RKO (cell line): ENCODE measurements at places on chromosomes 12 and 14.

DNA sequence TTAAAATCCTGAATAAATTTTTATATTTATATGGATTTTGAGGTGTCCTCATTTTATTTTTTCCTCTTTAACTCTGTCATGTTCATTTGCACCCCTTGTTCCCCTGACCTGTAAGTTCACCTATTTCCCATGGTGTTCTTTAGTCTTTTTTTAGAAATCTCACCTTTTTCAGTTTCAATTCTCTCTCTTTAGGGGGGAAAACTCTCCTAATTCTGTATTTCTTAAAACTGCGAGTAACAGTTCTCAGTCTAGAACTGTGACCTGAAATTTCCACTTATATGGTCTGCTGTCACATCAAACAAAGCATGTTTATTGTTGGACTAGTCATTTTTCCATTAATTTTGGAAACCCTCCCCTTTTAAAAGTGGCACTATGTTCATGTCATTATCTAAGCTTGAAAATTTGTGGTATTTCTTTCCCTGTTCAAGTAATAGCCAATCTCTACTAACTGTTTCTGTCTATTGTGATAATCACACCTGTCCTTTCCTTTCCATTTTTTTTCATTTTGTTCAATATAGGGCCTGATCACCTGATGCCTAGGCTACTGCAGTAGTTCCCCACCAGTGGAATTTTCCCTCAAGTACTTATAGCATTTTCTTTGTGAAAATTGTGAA, 14.0 kb upstream of the FBXO33 start:
- DNase-seq: no peak

DNA sequence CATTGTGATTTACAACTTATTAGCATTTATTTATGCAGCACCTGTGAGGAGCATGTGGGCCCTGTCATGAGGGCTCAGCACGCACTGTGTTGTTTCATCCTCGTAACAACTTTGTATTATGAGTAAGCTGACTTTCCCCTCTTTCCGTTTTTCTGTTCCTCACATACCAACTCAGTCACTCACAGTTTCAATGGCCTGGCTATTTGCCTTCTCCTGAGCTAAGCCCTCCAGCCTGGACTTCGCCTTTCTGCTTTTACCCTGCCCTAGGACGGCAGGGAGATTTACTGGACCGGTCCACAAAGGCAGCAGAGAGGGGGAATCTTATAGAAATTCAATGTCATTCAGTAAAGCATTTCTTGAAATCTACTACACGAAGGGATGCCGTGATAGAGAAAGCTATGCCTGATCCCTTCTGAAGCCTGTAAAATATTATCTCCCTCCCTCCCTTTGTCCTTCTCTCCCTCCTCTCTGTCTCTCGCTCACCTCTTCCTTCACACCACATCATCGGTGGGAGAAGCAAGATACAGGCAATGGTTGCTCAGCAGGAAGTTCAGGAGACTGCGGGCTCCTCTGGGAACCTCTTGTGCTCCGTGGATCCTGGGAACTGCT, 219.2 kb upstream of the TBX3 start:
- DNase-seq: no peak

DNA sequence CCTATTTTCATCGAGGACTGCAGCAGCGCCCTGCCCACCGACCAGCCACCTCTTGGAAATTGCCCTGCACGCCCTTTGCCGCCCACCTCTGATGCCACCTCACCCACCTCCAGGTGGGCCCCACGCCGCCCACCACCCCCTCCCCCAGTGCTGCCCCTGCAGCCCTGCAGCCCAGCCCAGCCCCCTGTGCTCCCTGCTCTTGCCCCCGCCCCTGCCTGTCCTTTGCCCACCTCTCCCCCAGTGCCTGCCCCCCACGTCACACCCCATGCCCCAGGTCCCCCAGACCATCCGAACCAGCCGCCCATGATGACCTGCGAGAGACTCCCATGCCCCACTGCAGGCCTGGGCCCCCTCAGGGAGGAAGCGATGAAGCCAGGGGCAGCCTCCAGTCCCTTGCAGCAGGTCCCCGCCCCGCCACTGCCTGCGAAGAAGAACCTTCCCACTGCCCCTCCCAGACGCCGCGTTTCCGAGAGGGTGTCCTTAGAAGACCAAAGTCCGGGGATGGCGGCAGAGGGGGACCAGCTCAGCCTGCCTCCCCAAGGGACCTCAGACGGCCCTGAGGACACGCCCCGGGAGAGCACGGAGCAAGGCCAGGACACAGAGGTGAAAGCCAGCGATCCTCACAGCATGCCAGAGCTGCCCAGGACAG, 96.5 kb downstream of the LGMN start:
- DNase-seq: no peak

DNA sequence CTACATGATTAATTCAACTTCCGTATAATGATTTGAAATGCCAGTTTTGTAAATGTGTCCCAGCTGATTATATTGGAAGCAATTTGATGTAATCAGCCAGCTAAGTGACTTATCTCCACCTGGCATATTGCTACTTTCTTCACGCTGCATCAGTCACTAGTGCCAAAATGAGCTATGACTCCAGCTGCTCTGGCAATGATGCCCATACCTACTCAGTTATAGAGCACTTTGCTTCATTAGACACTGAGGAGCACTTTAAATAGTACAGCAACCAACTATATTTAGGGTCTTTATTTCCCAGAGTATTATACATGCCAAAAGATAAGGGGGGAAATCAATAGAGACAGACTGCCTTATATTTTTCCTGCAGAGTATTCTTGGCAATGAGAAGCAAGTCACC, 67.9 kb upstream of the LIN7A start:
- no peak for DNase-seq

- DNase-seq: no peak
These were observed 1.4 kb downstream of the TNS2 start for GRCh38 chr12:53051058-53051880.

DNA sequence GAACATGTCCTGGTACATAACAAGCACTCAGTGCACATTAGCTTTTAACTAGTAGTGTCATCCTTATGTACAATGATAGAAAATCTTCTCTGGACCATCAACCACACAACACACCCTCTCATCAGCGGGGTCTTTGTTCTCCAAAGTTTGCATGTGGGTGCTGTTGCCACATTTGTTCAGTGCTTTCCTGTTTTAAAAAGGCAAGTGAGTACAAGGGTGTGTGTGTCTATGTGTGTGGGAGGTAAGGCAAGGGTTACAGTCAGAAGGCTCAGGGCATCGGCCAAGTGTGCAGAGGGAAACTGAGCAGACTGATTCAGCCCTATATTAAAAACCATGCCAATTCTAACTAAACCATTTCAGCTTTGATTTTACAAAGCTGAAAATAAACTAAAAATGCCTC, 17.9 kb downstream of the KRT76 start:
- no peak for DNase-seq

DNA sequence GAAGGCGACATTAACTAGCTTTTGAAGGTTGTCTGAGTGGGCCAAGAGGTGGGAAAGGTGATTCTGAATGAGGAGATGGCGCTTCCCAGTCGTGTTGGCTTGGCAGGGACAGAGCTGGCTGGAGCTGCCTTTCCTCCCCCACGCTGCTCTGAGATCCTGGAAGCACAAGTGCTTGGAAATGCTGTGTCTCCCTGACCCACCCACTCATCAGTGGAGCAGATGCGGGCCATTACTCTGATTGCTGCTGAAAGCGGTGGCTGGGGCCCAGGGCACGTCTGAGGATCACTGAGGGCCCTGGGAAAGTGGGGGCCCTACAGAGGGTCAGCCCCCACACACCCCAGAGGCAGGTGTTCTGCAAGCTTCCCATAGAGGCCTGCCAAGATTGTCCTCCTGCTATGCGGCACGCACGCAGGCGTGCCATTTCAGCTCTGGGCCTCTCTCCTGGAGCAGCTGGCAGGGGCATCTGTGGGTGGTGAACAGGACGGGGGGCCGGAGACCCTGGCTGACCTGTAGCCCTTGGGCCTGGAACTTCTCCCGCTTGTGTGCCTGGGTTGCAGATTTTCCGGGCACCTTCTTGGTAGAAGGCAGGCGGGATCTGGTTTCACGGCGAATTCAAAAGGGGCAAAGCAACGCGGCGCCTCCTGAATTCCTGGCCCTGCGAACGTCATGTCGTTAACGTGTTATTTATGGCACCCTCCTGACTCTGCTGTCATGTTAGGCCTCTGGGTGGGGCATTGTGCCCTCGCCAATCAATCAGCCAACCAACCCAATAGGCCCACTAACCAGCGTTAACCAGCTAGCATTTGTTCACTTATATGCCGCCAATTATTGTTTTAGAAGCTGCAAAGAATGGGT, 133.8 kb upstream of the TBX3 start:
- no peak for DNase-seq

DNA sequence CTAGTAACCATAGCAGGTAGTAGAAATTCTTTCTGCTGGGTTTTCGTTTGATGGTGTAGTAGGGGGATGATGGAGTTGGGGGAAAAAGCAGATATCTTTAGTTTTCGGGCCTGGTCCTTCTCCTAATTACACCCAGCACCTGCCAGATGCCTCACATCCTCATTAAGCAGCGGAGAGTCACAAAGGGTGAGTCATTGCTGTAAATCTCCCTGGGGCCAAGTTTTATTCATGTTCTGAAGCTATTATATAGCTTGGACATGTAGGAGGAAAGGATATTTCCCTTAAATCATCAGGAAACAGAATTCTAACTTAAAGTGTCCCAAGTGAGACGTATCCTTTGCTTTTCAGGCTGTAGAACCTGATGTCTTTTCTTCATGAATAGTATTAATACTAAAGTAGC, 4.9 kb upstream of the NECAP1 start:
- DNase-seq: peak; percentile 85

- DNase-seq: no peak
These were observed 225.7 kb downstream of the TMTC2 start for GRCh38 chr12:82912406-82912805.

- DNase-seq: no peak
These were observed 181.2 kb downstream of the PRKCH start for GRCh38 chr14:61502459-61503093.

DNA sequence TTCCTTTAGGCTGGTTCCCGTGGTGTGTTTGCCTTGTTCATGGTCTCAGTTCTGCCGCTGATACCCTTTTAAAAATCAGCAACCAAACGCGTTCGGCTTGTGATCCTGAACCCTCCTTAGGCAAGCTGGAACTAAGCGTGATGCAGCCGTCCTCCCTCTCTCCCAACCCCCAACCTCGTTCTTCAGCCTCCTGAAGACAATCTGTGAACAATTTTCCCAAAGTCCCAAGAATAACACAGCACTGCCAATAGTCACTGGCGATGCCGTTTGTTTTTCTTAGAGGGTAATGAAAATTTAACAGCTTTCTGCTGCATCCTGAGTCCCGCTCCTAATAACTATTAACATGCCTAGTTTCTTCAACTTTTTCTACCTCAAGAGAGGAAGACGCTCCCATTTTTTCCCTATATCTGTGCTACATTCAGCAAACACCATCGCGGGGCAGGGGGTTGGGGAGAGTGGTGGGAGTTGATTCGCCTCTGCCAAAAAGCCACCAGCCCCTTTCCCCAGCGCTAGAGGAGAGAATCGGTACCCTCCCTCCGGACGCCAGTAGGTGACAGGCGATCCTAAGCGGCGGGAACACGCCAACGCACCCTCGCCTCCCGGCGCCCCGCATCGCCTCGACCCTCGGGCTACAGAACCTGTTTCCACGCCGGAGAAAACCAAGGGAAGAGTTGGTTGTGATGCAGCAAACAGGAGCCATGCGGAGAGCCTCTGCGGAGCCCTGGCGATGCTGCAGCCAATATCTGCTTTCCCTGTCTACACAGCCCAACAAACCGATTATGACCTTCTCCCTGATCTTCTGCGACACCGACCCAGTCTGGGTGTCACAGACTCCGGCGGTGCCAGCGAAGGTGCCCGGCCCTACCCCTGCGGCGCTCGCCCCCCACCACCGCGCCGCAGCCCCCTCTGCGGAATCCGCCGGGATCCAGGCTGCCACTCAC, 752 bp downstream of the PRICKLE1 start:
- no peak for DNase-seq

DNA sequence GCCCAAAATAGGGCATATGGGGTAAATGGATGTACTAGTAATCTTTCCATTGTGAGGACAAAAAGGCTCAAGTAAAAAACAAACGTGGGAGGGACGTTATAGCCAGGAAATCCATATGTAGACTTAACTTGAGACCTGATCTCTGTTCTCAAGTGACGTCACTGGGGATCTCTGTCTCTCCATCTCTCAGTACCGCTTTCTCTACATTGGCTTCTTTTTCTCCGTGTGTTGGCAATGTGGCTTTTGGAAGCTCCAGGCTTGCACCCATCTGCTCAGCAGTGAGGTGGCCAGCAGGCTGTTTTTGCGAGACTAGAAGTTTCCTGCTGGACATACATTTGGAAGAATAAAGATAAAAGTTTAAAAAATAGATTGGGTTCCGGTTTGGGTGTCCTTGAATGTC, 66.0 kb upstream of the NRXN3 start:
- no peak for DNase-seq

DNA sequence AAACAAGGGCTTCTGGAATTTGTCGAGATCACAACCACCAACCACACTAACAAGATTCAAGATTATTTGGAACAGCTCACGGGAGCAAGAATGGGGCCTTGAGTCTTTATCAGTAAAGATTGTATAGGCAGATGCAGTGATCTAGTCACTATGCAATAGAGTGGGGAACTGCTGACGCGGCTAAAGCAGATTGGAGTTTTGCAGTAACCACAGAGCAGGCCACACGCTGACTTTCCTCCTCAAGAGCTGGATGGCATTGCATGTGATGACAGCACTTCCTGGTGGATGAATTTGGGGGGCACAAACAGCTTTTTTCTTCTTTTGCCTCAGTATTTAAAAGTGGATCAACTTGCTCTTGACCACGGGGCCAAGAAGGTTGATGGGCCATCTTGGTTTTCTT, 46.0 kb downstream of the KCNK13 start:
- no peak for DNase-seq

- no peak for DNase-seq
These were observed 19.4 kb downstream of the SETD1B start for GRCh38 chr12:121823101-121823726.

DNA sequence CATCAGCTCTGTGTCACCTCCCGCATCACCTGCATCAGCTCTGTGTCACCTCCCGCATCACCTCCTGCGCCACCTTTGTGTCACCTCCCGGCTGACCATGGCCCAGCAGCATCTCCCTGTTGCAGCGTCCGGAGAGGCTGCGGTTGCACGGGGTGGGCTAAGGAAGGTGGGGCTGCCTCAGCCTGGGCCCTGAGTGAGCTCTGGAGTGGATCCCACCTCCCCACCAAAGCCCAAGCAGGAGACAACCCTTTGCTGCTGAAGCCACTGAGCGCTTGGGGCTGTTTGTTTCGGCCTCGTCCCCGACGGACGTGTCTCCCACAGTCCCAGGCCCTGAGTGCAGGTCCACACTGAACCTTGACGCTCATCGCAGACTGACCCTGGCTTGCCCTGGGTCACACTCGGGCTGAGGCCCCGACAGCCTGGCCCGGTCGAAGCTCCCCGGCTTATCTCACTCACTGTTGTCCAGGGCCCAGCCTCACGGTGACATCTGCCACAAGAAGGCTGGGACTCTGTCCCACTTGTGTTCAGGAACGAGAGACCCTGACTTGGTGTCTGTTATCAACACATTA, 12.2 kb downstream of the TMEM121 start:
- no peak for DNase-seq

- DNase-seq: peak; percentile 74
These were observed 458.3 kb downstream of the ETNK1 start for GRCh38 chr12:23083267-23083666.
